ENCODE measurements at places on chromosomes 7 and 10.

DNA sequence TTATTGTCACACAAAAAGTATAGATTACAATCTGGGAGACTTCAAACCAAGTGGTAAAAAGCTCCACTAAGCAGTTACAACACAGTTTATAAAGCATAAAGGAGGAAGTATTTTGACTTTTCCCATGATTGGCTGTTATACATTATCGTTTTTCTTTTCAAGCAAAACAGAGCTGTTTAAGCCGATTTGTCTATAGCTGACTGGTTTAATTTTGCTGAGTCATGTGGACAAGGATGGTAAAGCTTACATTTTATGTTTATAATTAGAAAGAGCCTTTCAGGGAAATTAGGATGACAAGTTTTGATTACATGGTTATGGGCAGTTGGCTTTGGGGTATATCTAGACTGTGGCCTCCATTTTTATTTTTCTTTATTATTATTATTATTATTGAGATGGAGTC, 152.5 kb upstream of the STK17A start:
- no peak for DNase-seq

GRCh38 chr10:116627386-116627933, 6.7 kb downstream of the PNLIPRP2 start:
- no peak for DNase-seq

GRCh38 chr10:1264001-1264400, 207.8 kb downstream of the WDR37 start:
- DNase-seq = no peak

DNA sequence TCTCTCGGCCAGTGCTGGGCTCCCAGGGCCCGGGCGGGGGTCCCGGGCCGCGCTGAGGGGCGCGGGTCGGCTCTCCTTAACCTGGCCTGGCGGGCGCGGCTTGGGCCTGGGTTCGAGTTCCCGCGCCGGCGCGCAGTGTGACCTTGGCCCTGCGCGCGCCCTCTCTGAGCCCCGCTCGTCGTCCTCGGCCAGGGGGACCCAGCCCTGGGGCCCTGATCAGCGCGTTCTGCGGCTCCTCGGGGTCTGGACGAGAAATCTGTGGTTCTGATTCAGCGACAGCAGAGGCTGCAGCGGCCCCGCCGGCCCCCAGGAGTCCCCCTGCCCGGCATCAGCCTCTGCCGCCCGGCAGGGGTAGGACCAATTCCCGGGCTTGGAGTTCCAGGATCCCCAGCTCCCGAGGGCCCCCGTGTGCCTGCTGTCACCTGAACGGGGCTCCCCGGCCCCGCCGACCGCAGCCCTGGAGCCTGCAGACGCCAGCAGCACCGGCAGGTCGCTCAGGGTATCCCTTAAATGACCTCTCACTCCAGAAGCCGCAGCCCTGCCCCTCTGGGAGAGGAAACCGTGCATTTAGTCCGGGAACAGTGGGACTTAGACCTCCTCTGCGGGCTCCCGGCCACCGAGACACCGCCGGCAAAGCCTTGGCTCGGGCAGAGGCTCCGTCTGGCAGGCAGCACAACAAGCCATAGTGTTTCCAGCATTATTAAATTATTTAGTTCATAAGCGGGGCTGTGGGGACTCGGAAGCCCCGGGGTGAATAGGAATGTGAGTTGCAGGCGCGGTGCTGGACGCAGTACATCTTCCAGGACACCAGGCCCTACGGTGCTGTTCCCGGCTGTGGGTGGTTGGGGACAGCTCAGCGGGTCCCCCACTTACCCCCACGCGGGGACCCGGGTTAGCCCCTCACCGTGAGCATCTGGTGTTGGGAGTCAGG, 572 bp downstream of the CHST12 start:
- DNase-seq = peak; percentile 62

DNA sequence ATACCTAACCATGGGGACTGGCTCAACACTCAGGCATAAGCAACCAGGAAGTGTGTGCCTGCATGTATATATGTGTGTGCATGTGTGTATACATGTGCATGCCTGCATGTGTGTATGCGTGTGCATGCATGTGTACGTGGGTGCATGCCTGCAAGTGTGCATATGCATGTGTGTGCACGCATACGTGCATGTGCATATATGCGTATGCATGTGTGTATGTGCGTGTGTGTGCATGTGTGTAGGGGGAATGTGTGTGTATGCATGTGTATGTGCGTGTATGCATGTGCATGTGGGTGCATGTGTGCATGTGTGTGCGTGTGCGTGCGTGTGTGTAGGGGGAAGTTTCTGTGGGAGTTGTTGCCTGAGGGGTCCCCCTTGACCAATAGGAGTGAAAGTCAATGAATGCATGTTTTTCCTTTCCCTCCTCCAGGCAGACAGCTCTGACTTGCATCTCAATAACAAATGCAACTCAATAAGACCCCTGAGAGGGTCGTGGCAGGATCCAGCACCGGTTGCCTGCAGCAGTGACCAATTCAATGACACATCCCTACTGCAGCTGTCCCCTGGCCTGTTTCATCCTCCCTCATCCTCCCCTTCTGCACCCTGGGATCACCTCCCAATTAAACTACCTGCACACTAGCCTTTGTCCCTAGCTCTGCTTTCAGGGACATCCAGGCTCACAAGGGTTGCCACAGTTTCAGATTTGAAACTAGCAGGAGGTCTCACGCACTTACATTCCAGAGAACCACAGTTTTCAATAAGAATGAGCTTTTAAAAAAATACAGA, 27.0 kb upstream of the FZD8 start:
- DNase-seq = no peak

DNA sequence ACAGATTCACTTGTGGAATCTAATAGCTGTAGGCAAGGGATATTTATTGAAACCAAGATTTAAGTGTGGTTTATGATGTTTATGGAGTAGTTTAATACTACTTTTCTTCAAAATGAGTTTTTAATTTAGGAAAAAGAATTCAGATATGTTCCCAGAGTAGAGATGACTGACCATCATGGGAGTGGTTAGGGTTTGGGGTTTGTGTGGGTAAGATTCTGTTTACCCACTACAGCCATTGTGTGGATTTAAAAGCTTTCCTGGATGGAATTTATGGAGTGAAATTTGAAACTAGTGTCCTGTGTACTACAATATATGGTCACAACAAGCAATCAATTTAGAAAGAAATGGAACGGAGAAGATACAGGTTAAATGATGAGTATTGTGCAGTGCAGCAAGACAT, 453.5 kb downstream of the AUTS2 start:
- no peak for DNase-seq

GRCh38 chr7:143305423-143306070, 10.4 kb upstream of the CLCN1 start:
- DNase-seq = no peak

GRCh38 chr7:139587535-139587934, 64.0 kb downstream of the CLEC2L start:
- no peak for DNase-seq
